D721Med (cell line): ENCODE measurements at places on chromosomes 11 and 22.
A peak's percentile ranks its signal among the peaks of the same experiment; 100 is the strongest.

DNA sequence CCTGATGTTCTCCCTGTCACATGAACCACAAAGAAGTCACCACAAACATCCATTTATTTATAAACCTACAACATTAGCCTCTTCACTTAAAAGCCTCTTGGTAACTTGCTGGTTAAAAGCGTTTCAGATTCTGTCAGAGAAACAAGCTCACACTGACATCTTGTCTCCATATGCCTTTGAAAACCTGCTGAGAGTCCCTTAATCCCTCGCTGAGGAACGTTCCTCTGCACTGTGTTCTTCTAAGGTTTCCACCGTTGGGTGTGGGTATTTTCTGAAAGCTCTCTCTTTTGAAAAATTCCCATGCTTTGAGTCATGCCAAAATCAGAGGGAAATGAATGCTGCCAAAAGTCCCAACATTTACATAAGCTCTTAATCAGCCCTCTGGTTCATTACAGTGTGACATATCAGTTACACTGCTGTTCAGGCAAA is 149.8 kb downstream of the CCDC34 start:
- DNase-seq, result no peak

DNA sequence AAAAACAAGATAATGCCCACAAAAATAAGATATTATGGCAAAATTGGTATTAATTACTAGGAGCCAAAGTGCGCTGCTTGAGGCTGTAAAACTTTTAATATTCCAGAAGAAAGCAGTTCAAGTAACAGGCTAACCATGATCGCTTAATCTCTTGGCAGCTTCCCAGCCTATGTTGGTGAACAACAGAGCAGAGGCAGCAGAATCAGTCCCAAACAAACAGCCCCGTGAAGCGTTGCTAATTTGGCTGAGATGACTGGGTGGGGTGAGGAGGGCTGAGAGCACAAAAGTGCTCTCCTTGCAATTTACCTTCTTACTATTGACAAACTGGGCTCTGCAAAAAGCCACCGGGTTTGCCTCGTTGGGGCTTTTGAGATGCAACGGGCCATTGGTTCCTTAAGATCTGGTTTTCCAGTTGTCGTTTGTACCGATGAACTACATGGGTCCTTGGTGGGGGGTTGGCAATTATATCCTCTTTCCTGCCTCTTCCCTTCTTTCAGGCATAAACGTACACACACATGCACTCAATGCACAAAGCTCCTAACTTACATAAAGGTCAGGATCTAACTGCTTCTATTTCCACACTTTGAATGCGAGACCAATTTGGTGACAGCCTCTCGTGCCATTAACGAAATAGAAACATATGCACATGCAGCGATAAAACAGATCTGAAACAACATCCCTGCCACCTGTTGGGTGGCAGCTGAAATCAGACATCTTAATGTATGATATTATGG is 407.6 kb upstream of the CADM1 start:
- DNase-seq, result no peak

GRCh38 chr11:45385844-45386243 is 99.7 kb upstream of the SYT13 start:
- no peak for DNase-seq

- peak; percentile 56 for DNase-seq
Measured at GRCh38 chr22:49929211-49929979, 11.0 kb downstream of the CRELD2 start.

GRCh38 chr11:129703846-129704245 is 111.8 kb upstream of the TMEM45B start:
- no peak for DNase-seq

DNA sequence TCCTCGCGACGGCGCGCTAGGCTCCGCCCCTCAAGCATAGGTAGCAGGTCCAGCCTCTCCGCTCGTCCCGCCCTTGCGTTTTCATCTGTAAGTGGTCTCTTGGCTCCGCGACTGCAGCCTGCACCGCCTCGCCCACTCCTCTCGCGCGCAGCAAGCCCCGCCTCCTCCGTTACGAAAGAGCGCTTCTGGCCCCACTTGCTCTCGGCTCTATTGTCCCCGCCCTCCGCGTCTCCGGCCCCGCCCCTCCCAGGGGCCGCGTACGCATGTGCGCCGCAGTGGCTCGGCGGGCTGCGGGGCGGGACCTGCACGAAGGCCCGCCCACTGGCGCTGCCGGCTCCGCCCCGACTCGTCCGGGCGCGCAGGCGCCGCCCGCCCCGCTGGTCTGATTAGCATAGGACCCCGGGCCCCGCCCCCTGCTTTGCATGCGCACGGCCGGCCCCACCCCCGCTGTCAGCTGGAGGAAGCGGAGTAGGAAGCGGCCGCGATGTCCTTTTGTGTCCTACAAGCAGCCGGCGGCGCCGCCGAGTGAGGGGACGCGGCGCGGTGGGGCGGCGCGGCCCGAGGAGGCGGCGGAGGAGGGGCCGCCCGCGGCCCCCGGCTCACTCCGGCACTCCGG is at the start of gene ESRRA:
ESRRA (plus strand) TSS at position 450 of the 616 bp plus-strand sequence. CDS start 1,656 bp downstream, outside the sequence.
- peak; percentile 90 for DNase-seq

DNA sequence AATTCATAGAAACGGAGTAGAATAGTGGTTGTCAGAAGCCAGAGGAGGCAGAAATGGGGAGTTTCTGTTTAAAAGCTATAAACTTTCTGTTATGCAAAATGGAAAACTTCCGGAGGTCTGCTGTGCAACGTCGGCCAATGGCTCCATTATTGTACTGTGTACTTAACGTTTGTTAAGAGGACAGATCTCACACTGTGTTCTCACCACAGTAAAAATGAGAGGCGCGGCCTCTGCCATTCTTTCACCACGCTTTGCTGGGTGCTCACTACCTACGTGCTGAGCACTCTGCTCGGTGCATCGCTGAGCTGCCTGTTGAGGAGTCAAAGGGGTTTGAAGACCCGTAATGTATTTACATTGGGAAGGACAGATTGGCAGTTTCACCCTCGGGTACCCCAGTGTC is 218.8 kb upstream of the B3GAT1 start:
- DNase-seq, result no peak

DNA sequence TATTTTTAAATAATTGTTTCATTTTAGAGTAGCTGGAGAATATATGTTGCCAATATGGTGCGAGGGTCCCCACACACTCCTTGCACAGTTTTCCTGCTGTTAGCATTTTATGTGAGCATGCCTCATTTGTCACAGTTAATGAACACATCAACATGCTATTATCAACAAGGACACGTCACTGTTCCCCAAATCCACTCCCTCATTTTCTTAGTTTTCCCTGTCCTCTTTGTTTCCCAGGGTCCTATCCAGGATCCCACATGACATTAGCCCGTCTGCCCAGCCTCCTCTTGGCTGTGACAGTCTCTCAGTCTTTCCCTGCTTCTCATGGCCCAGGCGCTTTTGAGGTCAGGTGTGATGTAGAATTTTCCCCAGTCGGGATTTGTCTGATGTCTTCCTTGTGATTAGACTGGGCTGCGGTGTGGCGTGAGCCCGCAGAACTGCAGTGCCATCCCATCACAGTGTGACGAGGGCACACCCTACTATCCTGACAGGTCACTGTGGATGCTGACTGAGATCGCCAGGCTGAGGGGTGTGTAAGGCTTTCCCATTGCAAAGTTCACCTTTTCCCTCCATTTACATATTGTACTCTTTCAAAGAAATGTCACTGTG is 450.6 kb upstream of the B3GAT1 start:
- no peak for DNase-seq
